ENCODE measurements at places on chromosomes 2 and 18.

DNA sequence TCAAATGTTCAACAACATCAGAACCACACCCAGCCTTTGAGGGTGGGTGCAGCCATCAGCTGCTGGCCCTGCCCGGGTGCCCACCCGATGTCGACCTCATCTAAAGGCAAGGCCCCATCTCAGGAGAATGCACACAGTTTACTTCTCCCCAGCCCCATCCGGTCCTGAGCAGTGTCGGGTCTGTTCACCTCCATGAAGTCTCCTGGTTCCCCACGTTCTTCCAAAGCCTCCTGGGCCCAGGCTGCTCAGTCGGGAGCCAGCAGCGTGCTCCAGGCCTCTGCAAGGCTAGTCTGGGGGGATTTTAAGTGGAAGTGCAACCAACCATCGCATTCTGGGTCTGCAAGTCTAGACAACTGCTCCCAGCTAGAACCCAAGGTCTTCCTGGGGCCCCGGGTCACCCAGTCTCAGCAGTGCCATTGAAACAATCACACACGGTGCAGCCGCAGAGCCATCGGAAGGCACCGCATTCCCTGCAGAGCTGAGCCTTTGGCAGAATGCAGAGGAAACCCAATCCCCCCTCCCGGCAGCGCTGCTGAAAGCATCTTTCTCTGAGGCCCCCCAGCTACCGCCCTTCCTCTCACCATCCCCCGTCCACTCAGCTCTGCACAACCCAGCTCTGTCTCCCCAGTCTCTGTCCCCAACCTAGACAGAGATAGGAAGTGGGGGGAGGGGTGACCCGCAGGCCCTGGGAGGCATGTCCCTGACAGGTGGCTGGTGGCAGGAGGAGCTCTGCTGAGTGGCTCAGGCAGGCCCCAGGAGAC lies 8.5 kb downstream of the ESPNL start:
- peak; percentile 56 for DNase-seq

GRCh38 chr2:170747921-170748320 lies 22.3 kb upstream of the ERICH2 start:
- no peak for DNase-seq

DNA sequence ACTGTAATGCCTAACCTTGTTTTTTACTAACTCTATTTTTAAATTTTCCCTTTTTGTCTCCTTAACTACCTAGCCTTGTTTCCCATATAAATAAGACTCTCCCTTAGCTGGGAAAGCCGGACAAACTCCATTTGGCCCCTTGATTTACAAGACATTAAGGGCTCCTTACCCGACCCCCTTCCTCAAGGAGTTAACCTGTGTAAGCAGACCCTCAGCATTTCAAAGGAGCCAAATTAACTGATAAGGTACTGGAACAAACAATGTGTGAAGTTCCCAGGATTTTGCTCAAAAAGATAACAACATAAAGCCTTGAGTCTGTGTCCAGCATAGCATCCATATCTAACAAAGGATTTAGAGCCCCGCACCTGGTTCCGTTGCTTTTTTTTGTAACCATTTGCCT lies 59.6 kb upstream of the C2orf15 start:
- DNase-seq = no peak

DNA sequence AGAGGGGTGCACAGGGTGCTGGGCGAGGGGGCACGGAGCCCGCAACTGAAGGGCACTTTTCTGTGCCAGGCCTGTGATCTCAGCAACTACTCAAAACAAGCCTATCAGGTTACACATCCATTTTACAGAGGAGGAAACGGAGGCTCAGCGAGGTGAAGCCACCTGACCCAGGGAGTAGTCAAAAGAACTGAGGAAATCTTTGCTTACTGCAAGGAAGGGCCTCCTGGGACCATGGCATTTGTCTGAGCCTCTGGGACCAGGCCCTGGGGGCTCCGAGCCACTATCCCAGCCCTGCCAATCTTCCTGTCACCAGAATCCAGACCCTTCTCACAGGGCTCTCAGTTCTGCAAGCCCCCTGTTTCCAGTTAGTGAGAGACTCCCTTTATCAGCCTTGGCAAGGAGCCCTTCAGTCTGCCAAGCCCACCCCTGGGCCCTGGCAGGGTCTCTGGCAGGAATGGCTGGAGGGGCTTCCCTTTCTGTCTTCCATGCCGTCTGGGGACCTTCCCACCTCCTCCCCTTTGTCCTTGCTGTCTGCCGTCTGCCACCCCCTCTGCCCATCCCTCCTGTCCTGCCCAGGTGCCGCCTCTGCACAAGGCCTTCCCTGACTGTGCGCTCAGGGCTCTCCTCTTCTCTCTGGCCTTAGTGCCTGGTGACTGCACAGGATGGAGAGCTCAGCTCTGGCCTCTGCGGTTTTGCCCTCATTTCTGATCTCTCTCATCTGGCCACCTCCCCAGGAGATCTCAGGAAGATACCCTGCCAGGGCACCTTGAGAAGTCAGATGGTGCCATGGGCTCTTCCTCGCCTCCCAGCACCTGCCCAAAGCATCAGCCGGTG lies 194.7 kb upstream of the GLI2 start:
- no peak for DNase-seq

DNA sequence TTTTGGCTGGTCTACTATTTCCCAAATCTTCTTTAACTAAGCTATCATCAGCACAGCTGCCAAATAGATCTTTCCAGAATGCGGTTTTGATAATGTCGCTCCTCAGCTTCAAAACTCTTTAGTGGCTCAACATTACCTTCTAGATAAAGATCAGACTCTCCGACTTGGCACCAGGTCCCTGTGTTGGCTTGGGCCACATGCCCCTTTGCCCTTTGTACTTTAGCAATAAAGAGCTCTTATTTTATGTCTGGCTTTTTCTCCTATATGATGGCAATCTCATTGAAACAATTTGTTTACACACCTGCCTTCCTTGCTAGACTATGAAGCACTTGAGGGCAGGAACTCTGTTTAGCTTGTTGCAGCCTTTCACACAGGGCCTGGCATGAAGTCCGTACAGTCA lies 128.9 kb upstream of the GATA6 start:
- DNase-seq = no peak

DNA sequence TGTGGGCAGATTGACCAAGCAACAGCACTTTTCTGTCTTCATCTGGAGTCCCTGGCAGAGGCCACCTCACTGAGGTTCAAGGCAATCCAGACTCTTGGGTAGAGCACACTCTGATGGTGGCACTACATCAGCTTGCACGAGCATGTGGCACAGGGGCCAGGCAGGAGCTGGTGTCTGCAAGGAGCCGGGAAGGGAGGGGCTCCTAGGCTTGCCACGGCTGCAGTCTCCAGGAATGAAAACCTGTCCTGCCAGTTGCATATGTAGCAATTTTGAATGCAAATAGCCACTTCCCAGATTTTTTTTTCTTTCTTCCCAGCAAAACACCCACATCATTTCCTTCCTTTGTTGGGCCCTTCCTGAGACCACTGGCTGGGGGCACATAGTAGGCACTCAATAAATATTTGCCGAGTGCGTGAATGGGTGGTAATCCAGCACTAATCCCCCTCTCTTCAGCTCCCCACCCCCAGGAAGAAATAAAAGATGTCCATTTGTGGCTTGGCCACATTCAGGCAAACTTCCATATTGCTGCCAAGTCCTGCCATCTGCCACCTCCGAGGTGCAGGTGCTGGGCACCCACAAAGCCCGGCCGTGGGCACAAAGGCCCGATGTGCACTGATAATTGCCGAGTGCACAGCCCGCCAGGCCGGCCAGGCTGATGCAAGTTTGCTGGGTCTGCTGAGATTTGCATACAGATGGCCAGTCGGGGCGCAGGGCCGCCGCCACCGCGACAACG lies 72.4 kb downstream of the MYCN start:
- DNase-seq = no peak

- DNase-seq = no peak
Measured at GRCh38 chr2:226701052-226701451, 98.6 kb downstream of the IRS1 start.

DNA sequence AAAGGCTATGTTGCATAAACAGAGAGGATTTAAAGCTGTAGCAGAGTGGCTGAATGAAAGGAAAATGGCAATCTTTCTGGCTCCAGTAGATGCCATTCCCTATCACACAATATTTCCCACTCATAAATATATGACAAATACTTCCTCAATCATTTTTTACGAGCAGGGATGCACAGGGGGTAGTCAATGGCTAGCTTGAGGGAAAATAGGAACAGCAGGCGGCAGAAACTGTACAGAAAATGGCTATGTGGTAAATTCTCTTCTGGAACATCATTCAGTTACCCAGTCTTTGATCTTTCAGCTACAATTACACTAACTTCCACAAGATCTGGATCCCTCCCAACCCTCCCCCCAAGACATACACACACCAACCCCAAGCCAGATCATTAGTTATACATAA lies 127.2 kb downstream of the OLA1 start:
- DNase-seq = no peak

GRCh38 chr2:8984157-8984556 lies 19.3 kb downstream of the MBOAT2 start:
- no peak for DNase-seq

DNA sequence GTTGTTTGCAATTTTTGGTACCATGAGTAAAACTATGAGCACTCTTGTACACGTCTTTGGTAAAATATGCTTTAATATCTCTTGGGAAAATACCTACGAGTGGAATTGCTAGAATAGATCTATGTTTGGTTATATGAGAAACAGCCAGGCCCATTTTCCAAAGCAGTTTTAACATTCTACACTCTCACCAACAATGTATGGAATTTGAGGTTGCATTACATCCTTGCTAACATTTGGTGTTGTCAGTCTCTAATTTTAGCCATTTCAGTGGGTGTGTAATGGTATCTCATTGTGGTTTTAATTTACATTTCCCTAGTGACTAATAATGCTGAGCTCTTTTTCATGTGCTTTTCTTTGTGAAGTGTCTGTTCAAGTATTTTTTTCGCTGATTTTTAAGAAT lies 118.9 kb upstream of the TCF4 start:
- no peak for DNase-seq

DNA sequence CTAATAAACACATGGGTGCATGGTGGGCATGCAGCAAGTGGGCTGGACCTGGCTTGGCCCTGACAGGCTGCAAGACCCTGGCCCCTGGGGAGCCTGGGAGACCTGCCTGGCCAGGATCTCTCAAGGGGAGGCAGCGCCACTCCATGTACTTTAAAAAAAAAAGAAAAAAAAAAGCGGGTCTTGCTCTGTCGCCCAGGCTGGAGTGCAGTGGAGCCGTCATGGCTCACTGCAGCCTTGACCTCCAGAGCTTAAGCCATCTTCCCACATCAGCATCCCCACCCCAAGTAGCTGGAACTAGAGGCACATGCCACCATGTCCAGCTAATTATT lies 29.5 kb upstream of the SEMA4C start:
- DNase-seq = no peak

GRCh38 chr2:125935559-125935958 lies 720.4 kb upstream of the GYPC start:
- DNase-seq = no peak

DNA sequence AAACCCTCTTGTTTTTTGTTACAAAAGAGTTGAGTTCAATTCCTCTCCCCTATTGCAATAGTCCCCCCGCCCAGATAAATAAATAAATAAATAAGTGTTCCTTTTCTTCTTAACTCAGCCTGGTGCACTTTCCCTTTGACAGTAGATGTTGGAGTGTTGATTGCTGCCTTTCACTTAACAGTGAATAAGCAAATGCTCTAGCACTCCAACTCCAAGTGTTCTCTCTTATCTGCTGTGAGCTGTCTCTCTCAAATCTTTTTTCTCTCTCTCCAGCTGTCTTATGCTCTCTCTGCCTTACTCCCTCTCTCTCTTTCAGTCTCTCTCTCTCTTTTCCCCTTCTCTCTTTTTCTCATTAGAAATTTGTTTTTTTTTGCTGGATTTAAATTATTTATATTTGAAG lies 216.7 kb downstream of the TMX3 start:
- DNase-seq = no peak

DNA sequence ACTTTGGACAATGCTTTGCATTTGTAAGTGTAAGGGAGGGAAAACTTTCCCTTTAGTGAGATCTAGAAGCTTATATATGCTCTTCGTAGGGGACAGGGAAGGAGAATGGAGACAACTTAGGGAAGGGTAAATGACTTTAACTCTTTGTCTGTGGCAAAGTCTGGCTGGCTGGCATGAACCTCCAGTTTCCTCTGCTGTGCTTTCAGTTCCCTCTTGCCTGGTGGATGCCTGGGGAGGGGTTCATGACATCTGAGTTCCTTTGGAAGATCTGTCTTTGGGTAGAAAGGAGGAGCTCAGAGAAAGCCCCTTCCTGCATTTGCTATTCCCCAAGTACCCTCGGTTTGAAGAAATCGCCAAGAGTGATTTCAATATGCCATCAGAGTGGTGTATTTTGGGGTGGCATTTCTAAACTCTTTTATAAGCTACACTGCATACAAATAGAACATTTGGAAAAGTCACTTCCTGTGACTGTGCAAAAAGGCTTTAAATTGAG lies 143.6 kb downstream of the VAPA start:
- DNase-seq = no peak

- DNase-seq = no peak
Measured at GRCh38 chr18:50158866-50159653, 35.9 kb downstream of the MYO5B start.

DNA sequence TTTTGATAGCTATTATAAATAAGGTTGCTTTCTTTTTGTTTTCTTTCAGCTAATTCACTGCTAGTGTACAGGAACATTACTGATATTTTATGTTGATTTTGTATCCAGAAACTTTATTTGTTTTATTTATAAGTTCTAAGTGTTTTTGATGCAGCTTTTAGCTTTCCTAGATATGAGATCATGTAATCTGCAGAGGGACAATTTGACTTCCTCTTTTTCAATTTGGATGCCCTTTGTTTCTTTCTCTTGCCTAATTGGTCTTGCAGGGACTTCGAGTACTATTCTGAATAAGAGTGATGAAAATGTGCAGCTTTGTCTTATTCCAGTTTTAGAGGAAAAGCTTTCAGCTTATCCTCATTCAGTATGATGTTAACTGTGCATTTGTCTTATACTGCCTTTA lies 643.4 kb upstream of the CDH2 start:
- DNase-seq = no peak

DNA sequence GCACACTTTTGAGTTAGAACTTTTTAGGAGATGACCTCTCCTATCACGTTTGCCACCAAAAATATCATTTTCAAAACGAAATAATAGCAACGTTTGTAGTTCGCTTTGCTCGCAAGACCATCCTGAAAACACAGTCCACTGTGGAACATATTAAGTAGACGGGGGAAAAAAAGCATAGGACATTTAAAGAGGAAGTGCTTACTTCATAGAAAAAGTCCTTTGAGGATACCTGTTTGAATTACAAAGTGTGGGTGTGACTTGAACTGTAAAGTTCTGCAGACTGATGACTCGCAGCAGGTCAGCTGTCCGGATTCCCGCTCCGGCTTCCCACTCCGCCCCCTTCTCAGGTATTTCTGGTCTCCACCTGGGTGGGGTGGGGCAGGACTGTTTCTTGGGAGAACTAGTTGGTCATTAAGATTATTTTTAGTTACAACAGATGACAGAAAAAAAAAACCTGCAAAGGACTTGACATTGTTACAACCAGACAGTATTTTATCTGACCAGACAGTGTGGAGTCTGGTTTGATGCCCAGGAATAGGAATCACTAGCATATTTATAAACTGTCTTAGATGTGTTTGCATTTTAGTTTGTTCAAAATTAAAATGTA lies 13.3 kb downstream of the CNOT11 start:
- DNase-seq = no peak

DNA sequence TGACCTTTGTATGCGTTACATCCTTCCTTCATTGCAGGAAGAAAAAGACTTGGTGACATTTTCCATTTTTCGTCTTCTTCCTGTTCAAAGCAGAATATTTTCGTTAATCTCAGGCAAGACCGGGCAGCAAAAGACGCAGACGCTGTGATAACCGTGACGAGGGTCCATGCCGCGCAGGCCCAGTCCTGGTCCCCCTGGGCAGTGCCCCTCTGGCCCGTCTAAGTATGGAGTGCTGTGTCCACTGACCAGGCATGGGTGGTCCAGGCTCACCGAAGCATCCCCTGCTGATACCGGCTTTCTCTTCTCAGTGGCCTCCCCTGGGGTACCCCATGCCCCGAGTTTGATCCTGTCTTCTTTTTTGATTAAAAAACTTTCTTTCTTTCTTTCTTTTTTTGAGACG lies 135.2 kb upstream of the ASB18 start:
- DNase-seq = no peak

Data from left forelimb (tissue), 1 donor.